Uterus (tissue), 4 donors: ENCODE measurements at places on chromosomes 5 and 9.

GRCh38 chr9:75669721-75670120 is 220.8 kb upstream of the PCSK5 start:
- DNase-seq: no peak

DNA sequence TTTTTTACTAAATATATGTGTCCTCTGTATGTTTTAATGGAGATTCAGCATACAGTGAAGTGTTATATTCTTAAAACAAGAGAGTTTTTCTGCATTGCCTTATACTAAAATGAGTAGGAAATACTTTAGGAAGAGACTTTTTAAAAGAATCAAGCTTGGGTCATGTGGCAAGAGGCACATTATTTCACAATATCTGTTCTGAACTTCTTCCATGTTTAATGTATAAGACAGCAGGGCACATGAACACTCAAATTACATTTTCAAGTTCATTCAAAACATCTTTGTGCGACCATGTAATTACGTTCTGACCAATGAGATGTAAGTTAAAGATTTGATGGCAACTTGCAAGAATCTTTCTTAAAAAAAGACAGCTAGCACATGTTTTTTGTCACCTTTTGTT is 1055.9 kb downstream of the NR2F1-AS1 start:
- DNase-seq: no peak

GRCh38 chr9:130823435-130823834 is 11.6 kb upstream of the ABL1 start:
- no peak for DNase-seq

DNA sequence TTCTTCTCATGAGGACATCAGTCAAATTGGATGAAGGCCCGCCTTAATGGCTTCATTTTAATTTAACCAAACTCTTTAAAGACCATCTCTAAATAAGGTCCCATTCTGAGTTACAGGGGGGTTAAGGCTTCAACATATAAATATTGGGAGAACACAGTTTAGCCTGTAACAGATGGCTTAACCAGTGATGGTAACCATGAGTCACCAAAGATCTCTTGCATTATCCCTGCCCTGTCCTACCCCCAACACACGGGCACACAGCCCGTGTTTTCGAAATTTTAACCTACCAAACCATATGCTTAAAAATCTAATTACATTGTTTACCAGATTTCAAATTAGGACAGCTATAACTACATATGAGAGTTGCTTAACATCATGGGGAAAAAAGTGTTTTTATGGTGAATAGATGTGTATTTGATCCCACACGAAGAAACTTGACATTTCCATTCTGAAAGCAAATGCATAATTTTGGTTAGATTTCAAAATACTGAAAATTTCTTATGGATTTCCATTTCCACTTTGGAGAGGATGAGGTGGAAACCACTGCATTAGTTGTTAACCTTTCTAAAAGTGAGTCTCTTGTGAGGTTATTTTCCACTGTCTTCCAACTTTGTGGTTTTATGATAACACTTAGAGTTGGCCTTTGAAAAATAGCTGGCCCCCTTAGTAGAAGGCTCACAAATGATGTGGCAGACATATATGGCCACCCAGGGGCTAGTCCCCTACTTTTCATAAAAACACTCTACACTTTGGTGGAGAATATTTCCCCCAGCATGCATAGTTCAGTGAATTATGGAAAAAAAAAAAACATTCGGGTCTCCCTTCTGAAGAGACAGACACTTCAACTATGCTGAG is 849.3 kb downstream of the TLE1 start:
- DNase-seq: no peak

- DNase-seq: no peak
These were observed 218.4 kb upstream of the MAST4 start for GRCh38 chr5:66377747-66378146.

GRCh38 chr5:14581891-14582796 is 552 bp downstream of the OTULINL start:
- peak; percentile 46 for DNase-seq

GRCh38 chr9:96304230-96304629 is 2.3 kb upstream of the HSD17B3 start:
- DNase-seq: no peak

- DNase-seq: no peak
These were observed 71.3 kb upstream of the FCN2 start for GRCh38 chr9:134809292-134809691.

DNA sequence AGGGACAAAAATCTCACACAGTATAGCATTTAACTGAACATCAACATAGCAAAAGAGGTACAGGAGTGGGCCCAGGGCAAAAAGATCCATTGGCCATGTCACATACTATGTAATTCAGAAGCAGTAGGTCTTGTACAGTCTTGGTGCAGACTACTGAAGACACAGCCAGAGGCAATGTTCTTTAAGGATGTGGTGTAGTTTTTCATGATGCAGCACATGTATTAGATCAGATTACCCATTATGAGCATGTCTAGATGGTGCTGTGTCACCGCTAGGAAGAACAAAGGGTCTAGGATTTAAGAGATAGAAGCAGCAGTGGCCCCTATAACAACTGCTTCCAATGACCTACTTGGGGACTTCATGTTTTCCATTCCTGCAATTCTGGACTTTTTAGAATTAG is 610.4 kb upstream of the MEF2C start:
- no peak for DNase-seq

- DNase-seq: no peak
These were observed 157.8 kb downstream of the MED10 start for GRCh38 chr5:6220346-6221088.

- no peak for DNase-seq
These were observed 64.9 kb upstream of the ENTREP1 start for GRCh38 chr9:69260161-69260560.

DNA sequence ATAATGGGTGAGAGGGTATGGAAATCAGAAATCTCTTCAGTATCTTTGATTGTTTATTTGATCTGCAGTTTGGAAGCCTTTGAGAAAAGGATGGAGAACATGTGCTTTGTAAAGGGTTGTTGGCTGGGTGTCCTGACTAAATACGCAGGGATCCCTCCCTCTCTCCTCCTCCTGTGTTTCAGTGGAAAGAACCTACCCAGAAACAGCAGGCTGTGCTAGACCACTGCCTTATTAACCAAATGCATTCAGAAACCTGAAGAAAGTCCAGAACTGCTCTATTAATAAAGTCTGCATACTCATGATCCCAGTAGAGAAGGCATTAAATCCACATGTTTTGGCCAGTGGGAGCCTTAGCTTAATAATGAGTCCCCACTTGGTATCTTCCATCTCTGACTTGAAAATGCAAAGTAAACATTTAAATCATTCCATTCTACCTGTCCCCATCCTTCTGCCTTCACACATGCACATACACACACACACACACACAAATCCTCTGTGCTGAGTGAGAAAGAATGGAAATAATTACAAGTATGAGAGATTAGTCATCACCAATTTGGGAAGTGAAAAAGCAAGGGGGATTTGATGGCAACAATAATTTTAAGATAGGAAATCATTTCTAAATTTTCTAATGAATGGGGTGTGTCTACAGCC is 10.0 kb upstream of the LECT2 start:
- no peak for DNase-seq

DNA sequence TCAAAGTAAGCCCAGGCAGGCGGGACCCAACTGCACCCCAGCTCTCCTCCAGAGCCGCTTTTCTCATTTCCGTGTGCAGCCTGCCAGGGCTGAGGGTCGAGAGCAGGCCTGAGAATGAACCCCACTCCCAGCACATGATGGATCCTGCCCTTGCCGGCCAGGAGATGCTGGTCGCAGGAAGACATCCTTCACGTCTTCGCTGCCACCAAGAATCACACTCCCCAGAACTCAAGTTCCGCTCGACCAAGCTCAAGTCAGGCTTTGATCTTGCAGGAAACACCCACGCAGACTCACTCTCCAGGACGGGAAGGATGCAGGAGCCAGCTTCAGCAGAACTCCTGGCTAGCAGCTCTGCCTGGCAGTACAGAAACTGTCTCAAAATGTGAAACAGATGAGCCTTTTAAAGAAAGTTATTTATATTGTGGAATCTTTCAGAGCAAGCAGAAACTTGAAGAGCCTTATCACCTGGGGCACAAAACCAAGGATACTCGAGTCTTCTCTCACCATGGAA is 102.4 kb downstream of the ROR2 start:
- DNase-seq: peak; percentile 63

GRCh38 chr5:150573867-150574817 is 66.2 kb downstream of the NDST1 start:
- peak; percentile 11 for DNase-seq

DNA sequence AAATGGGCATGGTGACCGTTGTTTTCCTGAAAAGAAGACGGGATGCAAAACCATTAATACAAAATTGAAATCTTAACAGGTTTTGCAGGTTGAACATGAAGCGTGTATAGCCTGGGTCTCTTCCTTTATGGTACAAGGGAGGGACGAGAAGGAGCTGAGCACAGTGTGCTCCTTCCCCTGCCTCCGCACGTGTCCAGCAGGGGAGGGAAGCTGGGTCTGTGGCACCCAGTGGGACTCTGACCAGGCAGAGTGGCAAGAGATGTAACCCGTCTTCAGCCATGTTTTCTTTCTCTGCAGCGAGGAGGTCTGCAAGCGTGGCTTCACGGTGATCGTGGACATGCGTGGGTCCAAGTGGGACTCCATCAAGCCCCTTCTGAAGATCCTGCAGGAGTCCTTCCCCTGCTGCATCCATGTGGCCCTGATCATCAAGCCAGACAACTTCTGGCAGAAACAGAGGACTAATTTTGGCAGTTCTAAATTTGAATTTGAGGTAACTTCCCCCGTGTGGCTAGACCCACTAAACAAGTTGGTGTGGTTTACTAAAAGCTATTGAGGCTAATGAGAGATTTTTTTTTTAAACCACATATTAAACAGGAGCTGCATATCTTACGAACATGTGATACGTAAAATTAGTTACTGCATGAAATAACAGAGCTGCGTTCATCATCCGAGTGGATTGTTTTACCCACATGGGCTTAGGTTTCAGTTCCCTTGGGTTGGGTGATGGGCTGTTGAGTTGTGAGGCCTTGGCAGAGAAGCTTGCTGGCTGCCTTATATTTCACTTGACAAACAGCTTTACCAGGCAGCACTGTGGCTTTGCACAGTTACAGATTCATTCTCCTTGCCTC is 143.7 kb downstream of the TRIO start:
- DNase-seq: no peak

- no peak for DNase-seq
These were observed 49.5 kb upstream of the MCCC2 start for GRCh38 chr5:71537687-71538086.

DNA sequence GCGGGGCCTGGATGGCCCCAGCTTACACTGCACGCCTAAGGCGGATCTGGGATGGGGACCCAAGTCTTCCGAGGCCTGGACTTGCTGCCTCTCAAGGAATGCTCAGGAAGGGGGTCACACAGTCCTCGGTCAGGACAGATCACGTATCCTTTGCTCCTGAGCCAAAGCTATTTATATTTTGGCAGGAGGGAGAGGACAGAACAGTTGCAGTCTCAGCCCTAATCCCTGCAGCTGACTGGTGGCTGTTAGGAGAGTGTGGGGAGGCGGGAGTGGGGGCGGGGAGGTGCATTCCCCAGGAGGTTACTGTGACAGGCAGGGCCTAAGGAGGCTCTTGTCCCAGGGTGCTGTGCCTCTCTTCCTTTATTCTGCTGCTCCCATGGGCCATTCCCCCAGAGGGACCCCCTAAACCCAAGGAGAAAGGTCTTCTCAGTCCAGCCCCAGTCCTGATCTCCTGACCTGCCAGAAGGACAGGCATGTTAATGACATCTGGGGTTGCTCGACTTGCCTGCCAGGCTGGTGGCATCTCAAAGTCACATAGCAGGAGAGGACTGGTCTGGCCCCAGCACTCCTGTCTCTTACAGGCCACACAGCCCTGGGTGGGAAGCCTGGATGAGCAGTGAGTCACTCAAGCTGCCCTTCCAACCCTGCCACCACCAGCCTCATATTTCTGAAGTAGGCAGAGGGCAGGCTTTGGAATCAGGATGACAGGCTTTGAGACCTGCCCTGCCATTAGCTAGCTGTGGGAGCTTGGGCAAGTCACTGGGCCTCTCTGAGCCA is 51.9 kb downstream of the COL27A1 start:
- peak; percentile 42 for DNase-seq

GRCh38 chr5:133891390-133891789 is 77.0 kb downstream of the C5orf15 start:
- DNase-seq: no peak

DNA sequence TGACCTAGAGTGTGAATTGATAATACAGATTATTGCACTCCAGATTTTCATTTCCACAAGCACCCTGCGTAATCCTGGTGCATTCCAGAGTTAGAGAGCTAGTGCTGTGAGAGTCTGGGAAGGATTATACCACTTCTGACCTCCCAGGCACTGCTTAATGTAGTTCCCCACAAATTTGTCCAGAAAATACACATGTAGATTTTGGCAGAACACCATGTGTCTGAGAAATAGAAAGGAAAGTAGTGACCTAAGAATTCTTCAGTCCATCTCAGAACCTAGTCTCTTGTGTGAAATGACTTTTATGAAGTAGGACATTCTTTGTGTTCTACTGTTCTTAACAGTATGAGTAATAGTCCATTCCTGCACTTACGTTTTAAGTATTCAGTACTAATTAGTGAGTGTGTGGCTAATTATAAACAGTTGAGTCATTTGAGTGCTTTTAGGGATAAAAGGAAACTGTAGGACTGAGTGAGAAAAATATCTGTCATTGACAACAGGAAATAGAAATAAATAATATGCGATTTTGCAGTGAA is 27.8 kb upstream of the PTPDC1 start:
- no peak for DNase-seq

DNA sequence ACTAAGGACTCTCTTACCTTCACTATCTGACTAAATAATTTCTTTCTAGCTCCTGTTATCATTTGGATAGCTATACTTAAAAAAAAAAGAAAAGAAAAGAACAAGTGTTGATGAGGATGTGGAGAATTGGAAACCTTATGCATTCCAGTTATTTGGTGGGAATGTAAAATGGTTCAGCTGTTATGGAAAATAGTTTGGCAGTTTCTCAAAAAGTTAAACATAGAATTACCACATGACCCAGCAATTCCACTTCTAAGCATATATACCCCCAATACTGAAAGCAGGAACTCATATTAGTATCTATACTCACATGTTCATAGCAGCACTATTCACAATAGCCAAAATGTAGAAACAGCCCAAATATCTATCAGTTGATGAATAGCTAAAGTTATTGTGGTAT is 61.1 kb downstream of the GNA14 start:
- no peak for DNase-seq

- DNase-seq: no peak
These were observed 6.5 kb downstream of the SFXN1 start for GRCh38 chr5:175484829-175485228.
